ENCODE measurements at places on chromosomes 3 and 15. TPM values are rescaled to one million over a fixed set of nuclear protein-coding genes. Genes with fewer than 3 reads are reported as not detected.

Gene PLCB2
- total RNA-seq, result 0.94 TPM

Gene COL6A5
- not detected for total RNA-seq

Gene CFAP161
- not detected for total RNA-seq

Gene RTP3
- total RNA-seq, result not detected

Gene THPO
- total RNA-seq, result 0.72 TPM

Gene SLC12A1
- total RNA-seq, result 0.03 TPM

Gene FGD5
- total RNA-seq, result 2.2 TPM

DNA sequence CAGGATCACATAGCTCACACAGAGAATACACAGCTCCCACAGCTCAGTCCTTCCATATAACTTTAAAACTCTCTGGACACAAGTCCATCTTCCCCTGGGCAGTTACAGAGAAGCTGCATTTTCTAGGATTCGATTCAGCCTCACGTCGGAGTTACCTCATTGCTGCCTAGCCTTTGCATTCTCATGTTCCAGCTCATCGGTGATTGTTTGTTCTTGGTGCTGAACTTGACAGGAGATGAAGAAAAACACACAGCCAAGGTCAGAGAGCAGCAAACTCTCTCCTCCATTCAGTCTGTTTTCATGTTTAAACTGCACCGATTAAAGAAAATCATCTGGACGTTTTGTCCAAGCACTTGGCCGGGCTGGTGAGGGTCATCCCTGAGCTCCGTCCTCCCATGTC is 375.5 kb upstream of the CFAP20DC start:
- H3K27me3 ChIP-seq, result no peaks in the 10 kb centered on the region
- DNase-seq, result no peak
- H3K4me1 ChIP-seq, result no peaks in the 10 kb centered on the region
- H3K4me3 ChIP-seq, result no peak overlapping the region
- no peak overlapping the region for H3K27ac ChIP-seq

GRCh38 chr3:18016366-18016765 is 273.9 kb upstream of the TBC1D5 start:
- H3K4me1 ChIP-seq, result peaks cover 6% of the 10 kb centered on the region
- H3K27ac ChIP-seq, result no peak overlapping the region
- H3K4me3 ChIP-seq, result no peak overlapping the region
- H3K36me3 ChIP-seq, result no peaks in the 10 kb centered on the region
- DNase-seq, result no peak

DNA sequence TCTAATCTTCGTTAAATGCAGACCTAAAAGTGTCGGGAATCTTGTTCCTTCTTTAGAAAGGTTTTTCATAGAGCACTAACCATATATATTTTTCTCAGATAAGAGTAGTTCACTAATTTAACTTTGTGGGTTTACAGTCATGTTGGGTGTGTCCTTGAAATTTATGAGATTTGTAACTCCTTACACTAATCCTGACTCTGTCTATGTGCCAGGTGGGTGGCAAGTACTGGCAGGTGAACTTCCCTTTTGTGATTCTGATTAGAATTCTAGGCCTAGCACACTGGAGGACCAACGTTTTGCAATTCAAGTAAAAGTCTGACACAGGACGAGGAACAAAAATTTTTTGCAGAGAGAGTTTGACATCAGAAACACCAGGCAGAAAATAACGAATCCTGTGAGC is 220.1 kb downstream of the P3H2 start:
- DNase-seq, result no peak
- H3K27ac ChIP-seq, result no peak overlapping the region
- H3K27me3 ChIP-seq, result no peaks in the 10 kb centered on the region
- H3K4me3 ChIP-seq, result no peak overlapping the region

DNA sequence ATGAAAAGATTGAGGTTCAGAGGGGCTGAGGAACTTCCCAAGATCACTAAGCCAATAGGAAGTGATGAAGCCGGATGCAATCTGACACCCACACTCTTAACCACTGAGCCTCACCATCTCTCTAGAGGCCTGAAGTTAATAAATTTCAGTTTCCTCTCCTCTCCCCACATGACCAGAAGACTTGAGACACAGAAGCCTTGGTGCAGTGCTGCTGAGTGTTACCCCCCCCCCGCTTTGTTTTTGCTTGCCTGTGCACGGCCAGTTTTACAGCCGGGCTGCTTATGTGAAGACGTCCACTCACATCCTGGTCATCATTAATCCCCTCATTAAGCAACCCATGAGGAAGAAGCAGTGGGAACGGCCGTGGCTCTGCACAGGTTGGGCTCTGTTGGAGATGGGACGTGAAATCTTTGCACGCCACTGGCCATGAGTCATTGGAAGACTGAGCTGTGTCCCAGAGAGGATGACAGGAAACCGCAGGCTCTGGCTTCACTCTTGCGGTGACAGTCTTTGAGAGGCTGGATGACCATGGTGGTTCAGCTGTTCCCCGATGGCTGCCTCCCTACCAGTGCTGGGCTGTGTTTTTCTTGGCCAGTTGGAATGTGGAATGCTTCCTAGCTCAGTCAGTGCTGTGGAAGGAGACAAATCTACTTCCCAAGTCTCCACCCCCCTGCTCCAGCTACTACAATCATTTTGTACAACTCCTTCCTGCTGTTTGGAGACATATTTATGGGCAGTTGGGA is 232.6 kb upstream of the LRTM1 start:
- no peak overlapping the region for H3K4me3 ChIP-seq
- no peaks in the 10 kb centered on the region for H3K36me3 ChIP-seq
- DNase-seq, result no peak
- no peaks in the 10 kb centered on the region for H3K4me1 ChIP-seq

DNA sequence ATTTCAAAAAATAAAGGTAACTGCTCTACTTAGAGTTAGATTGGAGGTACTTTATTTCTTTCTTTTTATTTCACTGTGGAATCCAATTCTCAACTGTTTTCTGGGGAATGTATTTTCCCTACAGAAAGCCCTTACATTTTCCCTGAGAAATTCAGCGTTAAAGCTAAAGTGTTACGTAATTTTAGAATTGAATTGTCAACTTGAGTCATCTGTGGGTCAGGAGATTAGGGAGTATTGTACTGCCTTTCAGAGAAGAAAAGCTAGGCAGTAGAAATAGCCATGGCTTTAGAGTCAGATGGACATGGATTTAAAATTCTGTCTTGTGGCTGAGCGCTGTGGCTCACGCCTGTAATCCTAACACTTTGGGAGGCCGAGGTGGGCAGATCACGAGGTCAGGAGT is 728.6 kb downstream of the ROBO1 start:
- peaks cover 3% of the 10 kb centered on the region for H3K27me3 ChIP-seq
- no peak for DNase-seq
- no peaks in the 10 kb centered on the region for H3K4me1 ChIP-seq

DNA sequence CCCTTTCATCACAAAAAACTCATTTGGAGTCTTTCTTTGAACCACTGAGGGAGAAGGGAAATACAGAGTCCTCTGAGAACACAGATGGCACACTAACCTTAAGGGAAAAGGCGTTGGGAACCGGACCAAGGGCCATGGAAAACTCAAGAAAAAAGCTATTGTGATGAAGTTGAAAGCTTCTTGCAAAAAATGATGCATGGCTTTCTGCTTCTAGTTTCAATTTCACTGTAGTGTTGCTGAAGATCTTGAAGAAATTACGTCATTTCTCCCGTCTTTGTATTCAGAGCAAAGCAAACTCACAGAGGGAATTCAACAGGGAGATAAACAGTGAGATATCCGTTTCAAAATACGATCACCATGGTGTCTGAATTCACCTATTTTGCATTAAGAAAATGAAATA is 642.3 kb upstream of the ADAMTS9 start:
- no peak for DNase-seq
- H3K27ac ChIP-seq, result no peak overlapping the region
- H3K36me3 ChIP-seq, result no peaks in the 10 kb centered on the region

GRCh38 chr3:141539431-141540187 is 52.8 kb downstream of the RASA2 start:
- no peaks in the 10 kb centered on the region for H3K36me3 ChIP-seq
- no peak for DNase-seq
- H3K4me1 ChIP-seq, result peaks cover 5% of the 10 kb centered on the region
- H3K27me3 ChIP-seq, result no peaks in the 10 kb centered on the region
- no peak overlapping the region for H3K27ac ChIP-seq
- no peak overlapping the region for H3K4me3 ChIP-seq

DNA sequence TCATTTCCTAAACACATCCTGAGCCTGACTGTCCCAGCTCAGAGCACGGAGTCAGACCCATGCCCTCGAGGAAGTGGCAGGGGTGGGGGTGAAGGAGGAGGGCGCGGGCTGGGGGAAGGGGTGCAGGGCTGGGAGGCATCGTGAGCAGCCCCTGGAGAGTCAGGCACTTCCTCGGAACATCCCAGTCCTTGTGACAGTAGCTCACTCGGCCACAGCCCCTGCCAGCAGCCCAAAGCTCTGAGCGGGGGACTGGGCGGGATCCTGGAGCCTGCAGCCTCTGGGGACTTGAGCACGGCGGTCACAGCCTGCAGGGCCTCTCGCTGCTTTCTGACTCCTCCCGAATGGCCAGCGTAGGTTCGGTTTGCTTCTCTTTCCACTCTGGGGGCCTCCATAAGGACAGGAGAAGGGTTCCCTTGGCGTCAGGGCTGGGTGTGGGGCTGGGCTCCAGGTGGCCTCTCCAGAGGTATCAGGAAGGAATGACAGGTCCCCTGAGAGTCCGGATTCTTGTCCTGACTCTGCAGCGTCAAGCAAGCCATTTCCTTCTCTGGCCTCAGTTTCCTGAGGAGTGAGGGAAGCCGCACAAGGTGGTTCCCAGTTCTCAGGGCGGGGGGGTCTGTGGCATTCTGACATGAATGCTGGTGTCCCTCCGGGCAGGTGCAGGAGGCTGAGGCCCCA is 20.9 kb downstream of the PSTPIP1 start:
- H3K27me3 ChIP-seq, result no peaks in the 10 kb centered on the region
- no peaks in the 10 kb centered on the region for H3K4me1 ChIP-seq
- DNase-seq, result no peak
- no peak overlapping the region for H3K27ac ChIP-seq
- H3K4me3 ChIP-seq, result no peak overlapping the region
- no peaks in the 10 kb centered on the region for H3K36me3 ChIP-seq

GRCh38 chr3:150308481-150309256 is 99.4 kb upstream of the TSC22D2 start:
- no peak overlapping the region for H3K27ac ChIP-seq
- no peak for DNase-seq
- no peaks in the 10 kb centered on the region for H3K36me3 ChIP-seq
- H3K4me3 ChIP-seq, result no peak overlapping the region
- H3K4me1 ChIP-seq, result no peaks in the 10 kb centered on the region
- no peaks in the 10 kb centered on the region for H3K27me3 ChIP-seq

- H3K4me3 ChIP-seq, result peak overlapping the region; percentile 58
- no peaks in the 10 kb centered on the region for H3K27me3 ChIP-seq
- no peak for DNase-seq
Observed at GRCh38 chr3:192409201-192409837, 318.0 kb downstream of the FGF12 start.

GRCh38 chr3:74651885-74652284 is 37.4 kb upstream of the CNTN3 start:
- H3K4me3 ChIP-seq, result no peak overlapping the region
- H3K36me3 ChIP-seq, result no peaks in the 10 kb centered on the region
- H3K27ac ChIP-seq, result no peak overlapping the region
- DNase-seq, result no peak

DNA sequence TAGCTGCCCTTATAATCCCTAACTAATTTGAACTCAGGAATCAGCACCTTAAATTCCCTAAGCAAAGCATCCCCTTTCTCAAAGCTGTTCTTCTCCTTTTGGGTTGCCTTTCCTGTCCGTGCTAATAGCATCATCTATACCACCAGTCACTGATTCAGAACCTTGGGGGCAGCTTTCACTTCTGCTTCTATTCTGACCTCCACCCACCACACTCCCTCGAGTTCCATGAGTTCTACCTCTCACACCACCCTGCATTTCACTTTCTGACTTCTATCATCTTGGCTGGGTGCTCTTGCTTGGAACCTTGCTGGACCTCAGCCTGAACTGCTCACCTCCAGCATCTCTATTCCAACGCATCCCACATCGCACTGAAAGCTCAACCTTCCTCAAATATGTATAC is 55.4 kb upstream of the KCNMB2 start:
- no peaks in the 10 kb centered on the region for H3K36me3 ChIP-seq
- no peaks in the 10 kb centered on the region for H3K27me3 ChIP-seq
- H3K27ac ChIP-seq, result no peak overlapping the region
- H3K4me1 ChIP-seq, result no peaks in the 10 kb centered on the region
- no peak for DNase-seq
- no peak overlapping the region for H3K4me3 ChIP-seq

- no peaks in the 10 kb centered on the region for H3K27me3 ChIP-seq
- no peak overlapping the region for H3K27ac ChIP-seq
- DNase-seq, result no peak
- H3K4me3 ChIP-seq, result no peak overlapping the region
Observed at GRCh38 chr3:124888482-124889441, 1.6 kb upstream of the ITGB5 start.

GRCh38 chr15:82301296-82302016 is 38.8 kb downstream of the SAXO2 start:
- no peaks in the 10 kb centered on the region for H3K36me3 ChIP-seq
- H3K27ac ChIP-seq, result no peak overlapping the region
- no peak overlapping the region for H3K4me3 ChIP-seq
- H3K27me3 ChIP-seq, result no peaks in the 10 kb centered on the region

DNA sequence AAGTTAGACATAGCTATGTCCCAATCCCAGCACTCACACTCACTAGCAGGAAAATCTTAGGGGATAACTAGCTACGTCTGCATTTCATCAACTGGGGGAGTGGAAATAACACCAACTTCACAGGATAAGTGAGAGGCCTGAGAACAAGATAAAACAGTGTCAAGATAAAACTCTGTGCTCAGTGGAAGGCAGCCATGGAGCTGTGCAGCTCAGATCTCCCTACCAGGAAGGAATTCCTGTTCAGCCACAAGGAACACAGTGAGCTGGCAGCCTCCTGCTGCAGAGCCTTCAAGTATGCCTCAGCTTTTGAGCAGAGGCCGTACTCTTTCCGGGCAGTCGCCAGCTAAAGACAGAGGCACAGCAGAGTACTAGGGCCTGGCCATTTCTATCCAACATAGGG is 115.8 kb upstream of the TOPAZ1 start:
- no peaks in the 10 kb centered on the region for H3K36me3 ChIP-seq
- no peaks in the 10 kb centered on the region for H3K27me3 ChIP-seq

GRCh38 chr3:194129581-194130133 is 6.3 kb upstream of the HES1 start:
- no peaks in the 10 kb centered on the region for H3K36me3 ChIP-seq
- H3K4me1 ChIP-seq, result peaks cover 24% of the 10 kb centered on the region
- H3K4me3 ChIP-seq, result no peak overlapping the region
- DNase-seq, result no peak
- no peaks in the 10 kb centered on the region for H3K27me3 ChIP-seq

DNA sequence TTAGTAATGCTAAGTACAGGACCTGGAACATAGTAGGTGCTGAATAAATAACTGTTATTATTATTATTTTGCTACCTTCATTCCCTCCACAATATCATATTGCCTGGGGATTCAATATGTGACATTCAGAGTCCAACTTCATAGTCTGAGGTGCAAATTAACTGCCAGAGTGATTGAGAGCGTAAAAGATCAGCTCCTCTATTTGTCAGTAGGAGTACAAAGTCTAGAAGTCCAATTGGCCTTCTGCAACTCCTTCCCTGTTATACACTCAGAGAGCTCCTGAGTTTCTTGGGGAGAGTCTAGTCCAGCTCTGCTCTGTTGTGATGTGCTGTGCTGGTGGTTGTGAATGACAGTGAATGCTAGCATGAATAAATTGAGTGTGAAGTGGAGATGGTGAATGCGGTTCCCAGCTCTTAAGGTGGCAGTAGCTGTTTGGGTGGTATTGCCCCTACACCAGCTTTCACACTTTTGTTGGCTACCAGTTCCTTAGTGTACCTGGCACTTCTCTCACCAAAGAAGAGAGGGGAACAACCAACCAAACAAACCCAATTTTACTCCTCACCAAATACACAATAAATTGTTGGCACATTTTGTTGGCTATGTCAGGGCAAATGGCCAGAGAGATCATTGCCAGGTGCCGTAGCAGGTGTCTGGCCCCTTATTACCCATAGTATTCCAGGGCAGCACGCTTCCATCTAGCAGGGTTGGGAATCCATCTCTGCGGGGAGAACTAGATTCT is 270.1 kb upstream of the TBL1XR1 start:
- no peak overlapping the region for H3K4me3 ChIP-seq
- H3K4me1 ChIP-seq, result no peaks in the 10 kb centered on the region
- H3K27me3 ChIP-seq, result no peaks in the 10 kb centered on the region
- H3K27ac ChIP-seq, result no peak overlapping the region
